ENCODE measurements at places on chromosomes 12 and 14.

- no peak for DNase-seq
Measured at GRCh38 chr12:49340971-49341776, 4.2 kb upstream of the C1QL4 start.

DNA sequence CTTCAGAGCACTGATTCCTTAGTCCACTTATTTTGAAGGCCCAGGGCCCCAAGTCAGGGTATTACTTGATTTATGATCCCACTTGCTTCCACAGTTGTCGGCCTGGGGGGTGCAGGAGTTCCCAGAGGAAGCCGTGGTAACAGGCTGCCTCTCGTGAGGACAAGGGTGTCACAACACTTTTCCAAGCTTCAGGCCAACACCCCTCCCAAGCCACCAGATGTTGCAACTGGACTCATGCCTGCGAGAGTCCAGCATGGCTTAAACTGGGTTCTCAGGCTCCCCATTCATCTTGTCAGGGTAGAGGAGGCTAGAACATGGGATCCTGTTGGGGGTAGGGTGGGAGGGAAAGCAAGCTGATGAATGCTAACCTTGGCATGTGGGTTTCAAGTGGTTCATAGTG is 56.1 kb downstream of the BMP4 start:
- DNase-seq, result no peak

DNA sequence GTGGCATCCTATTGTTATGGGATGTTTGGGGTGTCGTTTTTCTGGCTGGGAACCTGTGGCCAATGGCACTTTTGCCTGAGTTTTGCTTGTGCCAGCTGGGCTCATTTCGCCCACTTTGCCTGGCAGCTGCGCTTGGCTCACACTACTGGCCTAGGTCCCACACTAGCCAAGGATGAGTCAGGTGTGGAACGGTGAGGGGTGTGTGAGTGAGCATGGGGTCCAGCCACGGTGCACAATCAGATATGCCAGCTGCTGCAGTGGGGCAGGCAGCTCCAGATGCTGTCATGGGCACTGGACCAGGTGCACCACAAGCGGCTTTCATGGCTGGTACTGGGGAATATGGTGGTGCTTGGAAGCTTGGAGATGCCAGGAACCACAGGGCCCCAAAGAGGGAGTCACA is 21.5 kb downstream of the TRHDE start:
- DNase-seq, result no peak

DNA sequence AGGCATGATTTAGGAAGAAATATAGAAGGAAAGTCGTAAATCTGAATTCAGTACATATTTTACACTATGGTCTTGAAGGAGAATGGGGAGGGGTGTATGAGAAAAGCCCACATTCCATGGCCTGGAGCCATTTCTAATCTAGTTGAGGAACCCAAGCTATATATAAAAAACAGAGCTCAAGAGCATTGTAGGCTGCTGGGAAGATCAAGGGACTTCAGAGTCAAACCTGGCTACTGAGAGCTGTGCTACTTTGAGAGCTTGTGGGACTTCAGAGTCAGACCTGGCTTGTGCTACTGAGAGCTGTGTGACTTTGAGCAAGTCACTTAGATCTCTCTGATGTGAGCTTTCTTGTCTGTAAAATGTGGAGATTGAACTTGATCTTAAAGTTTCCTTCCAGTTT is 58.7 kb downstream of the TBK1 start:
- DNase-seq, result no peak

DNA sequence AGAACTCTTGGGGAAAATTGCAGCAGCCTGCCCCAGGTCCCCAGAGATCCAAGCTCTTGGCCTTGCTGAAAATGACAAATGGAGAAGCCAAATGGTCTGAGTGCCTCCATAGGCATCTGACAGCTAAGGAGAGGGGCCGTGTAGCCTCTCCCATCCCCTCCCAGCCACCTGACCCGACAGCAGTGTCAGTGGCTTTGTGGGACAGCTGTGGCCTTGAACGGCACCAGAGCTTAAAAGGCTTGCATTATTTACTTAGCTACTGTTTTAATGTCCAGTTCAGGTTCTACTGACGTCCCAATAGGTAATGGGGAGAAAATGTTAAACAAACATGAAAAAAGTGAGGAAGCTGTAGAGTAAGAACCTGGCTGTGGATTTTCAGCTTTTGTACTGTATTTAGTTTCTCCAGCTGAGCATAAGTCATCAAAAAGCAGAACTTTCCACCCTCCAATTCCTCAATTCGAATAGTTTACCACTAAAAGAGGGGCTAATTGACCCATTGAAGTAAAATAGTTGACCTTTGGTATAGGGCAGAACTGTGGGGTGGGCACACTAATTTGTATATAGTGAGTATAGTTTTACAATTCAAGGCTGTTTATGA is 50.0 kb downstream of the FOS start:
- DNase-seq, result no peak

GRCh38 chr12:126773012-126773411 is 1494.0 kb upstream of the TMEM132C start:
- DNase-seq, result no peak

GRCh38 chr14:93970965-93971634 is 5.3 kb downstream of the ASB2 start:
- no peak for DNase-seq

DNA sequence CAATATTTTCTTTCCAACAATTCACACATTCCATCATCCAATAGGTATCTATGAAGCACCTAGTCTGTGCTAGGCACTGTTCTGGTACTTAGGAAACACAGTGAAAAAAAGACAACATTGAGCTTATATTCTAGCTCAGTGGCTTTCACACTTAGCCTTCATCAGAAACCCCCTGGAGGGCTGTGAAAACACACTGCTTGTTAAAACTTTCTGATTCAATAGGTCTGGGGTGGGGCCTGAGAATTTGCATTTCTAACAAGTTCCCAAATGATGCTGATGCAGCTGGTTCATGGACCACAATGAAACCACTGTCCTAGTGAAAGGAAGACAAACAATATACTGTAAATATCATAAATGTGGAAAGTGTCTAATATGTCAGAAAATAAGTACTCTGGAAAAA is 5.9 kb downstream of the VTI1B start:
- DNase-seq, result no peak

DNA sequence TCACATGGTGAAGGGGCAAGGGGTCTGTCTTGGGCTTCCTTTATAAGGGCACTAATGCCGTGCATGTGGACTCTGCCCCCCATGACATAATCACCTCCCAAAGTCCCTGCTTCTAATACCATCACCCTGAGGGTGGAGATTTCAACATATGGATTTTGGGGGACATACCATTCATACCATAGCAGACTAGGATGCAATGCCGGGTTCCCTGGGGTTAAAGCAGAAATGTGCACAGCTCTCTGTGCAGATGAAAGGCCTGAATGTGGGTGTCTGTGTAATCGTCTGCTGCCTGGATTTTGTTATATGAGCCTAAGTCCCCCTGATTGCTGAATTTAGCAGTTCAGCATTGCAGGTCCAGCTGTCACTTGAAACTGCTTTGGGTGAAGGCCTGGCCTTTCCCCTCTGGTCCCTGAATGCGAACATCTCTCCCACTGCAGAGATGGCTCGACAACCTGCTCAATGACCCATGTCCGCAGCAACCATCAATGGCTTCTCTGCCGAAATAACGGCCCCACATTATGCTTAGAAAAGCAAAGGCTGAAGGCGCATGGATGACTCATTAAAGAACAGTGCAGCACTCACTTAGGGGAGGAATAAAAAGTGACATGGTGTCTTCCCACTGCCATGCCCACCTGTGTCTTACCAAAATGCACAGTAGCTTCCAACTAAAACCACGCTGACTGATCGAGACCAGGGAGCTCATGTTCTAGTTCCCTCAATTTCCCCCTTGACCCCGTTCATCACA is 286.3 kb downstream of the DPF3 start:
- DNase-seq, result no peak

DNA sequence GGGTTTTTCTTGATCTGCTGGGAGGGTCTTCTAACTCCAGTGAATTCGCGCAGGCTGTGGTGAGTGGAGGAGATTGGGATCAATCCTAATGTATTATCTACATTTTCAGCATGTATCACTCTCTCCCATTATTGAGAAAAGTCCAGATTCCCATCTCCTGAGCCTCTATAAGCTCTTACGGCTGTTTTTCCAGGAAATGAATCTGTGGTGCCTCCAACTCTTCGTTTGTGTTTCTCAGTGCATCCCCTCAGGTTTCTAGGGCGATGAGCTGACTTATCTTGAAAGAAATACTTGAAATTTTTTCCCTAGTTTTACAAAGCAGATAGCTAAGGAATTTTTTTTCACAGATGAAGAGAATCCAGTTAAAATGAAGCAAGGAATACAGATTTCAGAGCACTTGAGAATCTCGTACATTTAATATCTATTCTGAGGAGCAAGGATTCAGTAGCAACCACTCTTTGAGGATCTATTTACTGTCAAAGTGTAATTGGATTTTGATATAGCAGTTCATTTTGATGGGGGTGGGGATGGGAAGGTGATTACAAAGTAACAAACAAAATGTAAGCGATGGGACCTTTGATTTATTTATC is 138.7 kb downstream of the BRMS1L start:
- DNase-seq, result no peak

DNA sequence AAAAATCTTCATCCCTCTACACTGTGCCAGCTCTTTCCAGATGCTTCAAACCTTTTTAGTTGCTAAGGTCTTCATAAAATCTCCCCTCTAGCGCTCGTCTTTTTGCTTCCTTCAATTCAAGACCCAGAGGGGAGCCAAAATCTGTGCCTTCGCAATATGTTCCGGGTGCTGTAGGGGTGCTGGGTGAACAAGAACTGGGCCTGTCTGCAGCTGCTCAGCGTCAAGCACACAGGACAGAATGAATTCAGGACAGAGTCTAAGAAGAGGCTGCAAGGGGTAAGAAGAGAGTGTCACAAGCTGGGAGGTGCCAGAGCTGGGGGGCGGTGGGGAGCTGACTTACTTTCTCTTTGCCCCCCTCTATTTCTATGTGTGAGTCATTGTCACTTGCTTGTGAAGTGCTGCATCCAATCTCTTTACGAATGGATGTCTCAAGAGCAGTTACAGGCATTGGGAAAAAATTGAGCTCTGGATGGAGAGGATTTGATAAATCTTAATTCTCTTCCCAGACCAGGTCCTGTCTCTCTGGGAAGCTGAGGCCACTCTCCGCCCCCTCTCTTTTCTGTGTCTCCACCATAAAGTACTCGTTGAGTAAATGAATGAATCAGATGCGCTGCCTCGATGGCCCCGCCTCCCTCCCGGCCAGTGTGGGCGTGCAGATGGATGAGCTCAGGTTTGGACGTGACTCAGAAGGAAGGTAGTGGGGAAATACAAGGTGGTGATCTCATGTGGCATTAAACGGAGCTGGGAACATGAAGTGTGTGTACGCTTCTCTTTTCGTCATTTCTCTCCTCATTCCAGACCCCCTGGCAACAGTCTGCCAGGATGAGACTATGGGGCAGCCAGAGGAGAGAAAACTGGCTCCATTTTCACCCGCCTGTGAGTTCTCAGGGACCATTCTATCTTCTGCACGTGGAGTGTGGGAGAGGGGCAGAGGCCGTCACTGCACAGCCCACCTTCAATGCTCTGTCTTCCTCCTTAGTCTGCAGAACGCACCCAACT is 91.3 kb downstream of the TSPAN9 start:
- DNase-seq, result no peak

DNA sequence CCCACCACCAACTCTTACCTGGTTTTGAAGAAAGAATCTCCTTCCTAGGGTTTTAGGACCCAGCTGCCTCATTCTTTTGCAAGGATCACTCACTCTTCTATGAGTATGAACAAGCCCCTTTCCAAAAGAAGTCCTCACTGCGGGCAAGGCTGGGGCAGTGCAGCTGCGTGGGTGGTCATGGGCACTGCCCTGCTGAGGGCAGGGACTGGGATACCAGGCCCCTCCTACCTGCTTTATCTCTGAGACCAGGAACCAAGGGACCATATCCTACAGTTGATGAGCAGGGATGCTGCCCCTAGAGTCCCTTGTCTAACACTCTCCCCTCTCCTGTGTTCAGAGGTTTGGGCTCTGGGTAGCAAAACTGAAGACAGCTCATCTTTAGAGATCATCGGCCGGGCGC is 20.5 kb downstream of the HPD start:
- no peak for DNase-seq

DNA sequence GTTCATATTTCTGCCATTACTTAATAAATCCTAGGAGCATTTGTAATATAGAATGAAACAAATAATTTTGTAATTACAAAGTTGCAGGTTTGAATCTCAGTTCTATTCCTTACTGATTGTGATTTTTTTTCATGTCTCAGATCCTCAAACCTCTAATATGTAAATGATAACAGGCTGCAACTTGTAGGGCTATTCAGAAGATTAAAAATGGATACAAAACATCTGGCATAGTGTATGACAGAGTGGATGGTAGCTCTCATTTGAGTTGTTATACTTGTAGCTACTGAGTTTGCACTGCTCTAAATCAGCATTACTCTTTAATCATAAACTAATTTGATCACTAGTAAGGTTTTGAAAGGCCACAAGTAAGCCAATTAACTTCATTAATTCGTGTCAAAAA is 406.3 kb upstream of the MGAT4C start:
- no peak for DNase-seq

DNA sequence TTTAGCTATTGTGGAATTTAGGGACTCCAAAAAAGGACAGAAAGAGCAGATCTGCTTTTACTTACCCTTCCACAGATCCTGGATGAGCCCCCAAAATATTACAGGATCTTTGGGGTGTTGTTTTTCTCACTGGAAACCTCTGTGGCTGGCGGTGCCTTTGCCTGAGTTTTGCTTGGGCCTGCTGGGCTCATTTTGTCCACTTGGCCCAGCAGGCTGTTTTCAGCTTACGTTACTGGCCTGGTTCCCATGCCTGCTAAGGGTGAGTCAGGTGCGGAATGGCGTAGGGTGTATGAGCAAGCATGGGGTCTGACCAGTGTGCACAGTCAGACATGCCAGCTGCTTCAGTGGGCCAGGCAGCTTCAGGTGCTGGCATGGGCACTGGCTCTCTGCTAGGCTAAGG is 45.8 kb downstream of the HSD17B6 start:
- DNase-seq, result no peak

GRCh38 chr14:23302290-23303225 is at the start of gene PPP1R3E:
Gene PPP1R3E, minus strand, starts transcription at chr14:23302859. Its CDS starts 283 bp downstream, at chr14:23302576.
- peak; percentile 30 for DNase-seq

DNA sequence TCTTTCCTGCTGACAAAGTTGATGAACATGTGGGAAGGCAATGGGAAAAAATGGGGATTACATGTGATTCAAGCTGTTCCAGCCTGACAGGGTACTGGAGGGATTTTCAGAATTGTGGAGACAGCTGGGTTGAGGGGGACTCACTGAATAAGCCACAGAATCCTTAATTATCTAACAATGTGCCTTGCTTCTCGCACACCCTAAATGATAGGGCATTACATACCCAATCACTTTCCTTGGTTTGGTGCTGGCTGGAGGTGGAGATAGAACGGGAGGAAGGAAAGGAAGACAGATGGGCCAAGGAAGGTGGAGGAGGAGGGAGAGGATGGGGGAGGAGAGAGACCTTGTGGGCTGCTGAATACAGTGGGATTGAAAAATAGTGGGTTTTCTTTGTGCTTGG is 20.7 kb downstream of the PELI2 start:
- no peak for DNase-seq

- no peak for DNase-seq
Measured at GRCh38 chr12:83210933-83211332, 524.2 kb downstream of the TMTC2 start.

DNA sequence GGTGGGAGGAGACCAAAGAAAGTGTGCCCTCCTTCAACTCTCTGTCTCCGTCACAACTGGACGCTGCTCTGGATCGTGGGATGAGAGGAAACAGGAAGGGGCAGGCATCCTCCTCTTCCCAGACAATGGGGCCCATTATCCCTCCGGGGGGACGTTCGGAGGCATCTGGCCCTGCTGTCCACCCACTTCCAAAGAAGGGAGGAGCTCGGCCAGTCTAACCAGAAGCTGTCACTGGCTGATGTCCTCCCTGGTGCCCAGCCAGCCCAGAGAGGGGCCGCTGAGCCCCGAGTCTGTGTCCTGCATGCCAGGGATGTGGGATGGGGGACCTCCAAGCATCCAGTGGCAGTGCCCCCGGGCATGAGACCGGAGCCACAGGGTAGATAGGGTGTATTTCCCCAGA is 39.8 kb upstream of the MEG3 start:
- no peak for DNase-seq

All from GF-D8 (cell line).